CD8-positive, alpha-beta memory T cell (primary cell): ENCODE measurements at places on chromosomes 16 and 17. TPM values are rescaled to one million over a fixed set of nuclear protein-coding genes. Genes with fewer than 3 reads are reported as not detected.

DNA sequence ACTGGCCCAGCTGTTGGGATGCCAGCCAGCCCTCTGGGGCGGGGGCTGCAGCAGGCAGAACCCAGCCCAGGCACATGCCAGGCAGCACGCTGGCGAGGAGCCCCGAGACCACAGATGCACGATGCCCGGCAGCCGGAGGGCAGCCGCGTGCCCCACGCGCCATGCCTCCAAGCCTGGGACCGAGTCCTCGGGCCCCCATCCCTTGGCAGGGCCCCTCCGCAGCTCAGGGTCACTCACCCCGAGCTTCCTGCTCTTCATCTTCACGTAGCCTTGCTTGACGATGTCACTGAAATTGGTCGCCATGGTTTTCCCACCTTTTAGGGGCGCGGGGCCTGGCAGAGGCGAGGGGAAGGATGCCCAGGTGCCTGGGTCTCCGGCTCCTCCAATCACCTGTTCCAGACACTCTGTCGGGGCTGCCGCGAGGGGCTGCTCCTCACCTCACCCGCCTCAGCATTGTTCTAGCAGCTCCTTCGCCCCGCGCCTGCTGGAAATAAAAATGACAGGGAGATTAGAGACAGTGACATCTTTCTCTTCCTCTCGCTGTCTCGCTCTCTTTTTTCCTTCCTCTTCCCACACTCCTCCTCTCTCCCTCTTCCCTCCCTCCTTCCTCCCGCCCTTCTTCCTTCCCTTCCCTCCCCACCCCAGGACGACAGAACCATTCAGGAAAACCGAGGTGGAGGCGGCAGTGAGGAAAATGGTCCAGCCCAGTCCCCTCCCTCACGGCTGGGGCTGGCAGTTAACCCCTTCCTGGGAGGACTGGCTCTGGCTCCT, 6.9 kb downstream of the DOK4 start:
- no peak for DNase-seq

DNA sequence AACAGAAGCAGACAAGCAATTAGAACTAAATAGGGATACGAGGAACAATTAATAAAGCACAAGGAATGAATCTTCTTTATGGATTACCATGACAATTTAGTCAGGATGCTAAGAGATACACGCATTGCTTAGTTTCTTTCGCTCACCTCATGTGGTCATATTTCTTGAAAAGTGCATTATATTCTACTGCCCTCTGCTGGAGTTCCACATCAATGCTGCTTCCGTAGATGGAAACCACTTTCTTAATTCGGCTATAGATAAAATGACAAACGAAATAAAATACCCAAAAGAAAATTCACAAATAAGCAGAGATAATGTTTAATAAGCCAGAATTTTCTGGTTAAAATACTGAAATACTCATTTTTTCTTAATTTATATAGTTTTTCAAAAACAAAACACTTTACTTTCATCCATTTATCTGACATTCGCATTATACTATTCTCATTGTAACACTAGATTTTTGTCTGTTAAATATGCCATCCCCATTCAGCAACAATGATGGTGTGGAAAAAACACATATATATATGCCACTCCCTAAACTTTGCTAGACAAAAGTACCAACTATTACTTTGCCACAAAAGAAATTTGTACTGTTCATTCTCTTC, 22.0 kb upstream of the PHLPP2 start:
- no peak for DNase-seq

GRCh38 chr16:19645557-19645981, 72.5 kb downstream of the KNOP1 start:
- DNase-seq: no peak

DNA sequence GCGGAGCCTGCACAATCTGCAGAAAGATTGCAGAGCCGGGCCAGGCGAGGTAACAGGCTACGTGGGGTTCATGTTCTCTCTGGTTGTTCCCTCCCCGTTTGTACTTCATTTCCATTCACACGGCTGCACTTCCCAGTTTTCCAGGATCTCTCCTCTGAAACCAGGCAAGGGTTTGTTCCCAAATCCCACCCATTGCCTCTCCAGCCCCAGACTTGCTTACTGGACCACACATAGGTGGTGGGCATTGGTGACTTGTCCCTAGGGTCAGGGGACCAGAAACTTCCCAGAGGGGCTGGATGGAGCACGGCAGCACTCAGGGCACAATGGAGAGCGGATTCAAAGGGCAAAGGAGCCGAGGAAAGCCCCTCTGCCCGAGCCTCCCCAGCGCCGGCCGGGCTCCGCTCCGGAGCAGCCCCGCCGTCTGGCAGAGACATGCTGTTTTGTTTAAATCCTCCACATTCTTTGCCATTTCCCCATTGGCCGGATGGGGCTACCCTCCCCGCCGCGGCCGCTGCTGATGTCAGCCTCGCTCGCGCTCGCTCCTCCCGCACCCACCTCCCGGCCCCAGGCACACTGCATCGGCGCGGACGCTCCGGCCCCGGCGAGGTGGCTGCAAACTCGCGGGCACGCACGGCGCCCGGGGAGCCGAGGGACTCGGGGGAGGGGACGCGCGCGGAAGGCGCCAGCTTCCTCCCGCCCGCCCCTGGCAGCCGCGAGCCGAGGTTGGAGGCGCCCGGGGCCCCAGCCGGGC, at the start of gene PITPNC1:
PITPNC1 (plus strand) TSS at position 545 of the 751 bp plus-strand sequence.
- peak; percentile 81 for DNase-seq

GRCh38 chr17:69333561-69333960, 6.6 kb upstream of the ABCA5 start:
- no peak for DNase-seq

The CANT1 gene
- total RNA-seq: 45.5 TPM

The XYLT1 gene
- total RNA-seq: 6.8 TPM

The SECTM1 gene
- total RNA-seq: 0.49 TPM
